ENCODE measurements at places on chromosomes 2 and 18.

DNA sequence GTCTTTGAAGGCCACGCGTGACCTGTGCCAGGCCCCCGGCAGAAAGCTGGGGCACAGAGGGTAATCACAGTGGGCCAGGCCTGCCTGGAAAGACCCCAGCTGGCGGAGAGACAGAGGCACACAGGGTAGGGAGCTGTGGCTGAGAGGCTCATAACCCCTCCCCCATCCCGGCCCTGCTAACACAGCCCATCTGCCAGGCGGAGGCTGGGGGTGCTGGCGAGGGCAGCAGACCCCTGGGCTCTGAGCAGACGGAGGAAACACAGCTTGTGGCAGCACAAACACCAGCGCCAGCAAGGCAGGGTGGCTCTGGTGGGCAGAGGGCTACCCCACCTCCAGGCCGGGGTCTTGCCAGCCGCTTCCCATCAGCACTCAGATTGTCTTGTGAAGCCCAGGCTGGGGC lies 19.0 kb downstream of the HS6ST1 start:
- DNase-seq = no peak

GRCh38 chr2:86337244-86337835 lies at the start of gene REEP1:
REEP1 (minus strand) TSS chr2:86337626; CDS start chr2:86337510, 116 bp downstream.
- DNase-seq = peak; percentile 37

DNA sequence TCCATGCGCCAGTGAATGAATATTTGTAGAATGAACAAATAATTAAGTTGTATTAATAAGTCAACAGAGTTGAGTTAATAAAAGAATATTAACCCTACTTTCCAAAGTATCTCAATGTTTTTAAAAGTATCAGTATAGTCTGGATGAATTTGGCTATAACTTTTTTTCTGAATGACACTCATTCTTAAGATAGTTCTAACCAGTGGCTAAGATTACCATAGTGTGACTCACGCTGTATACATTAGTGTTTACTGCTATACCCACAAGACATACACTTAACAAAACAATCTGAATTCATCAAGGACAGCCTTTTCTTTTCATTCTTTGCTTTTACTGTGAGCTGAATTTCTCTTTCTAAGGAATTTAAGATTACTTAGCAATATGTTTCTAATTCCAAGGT lies 77.0 kb upstream of the PDE1A start:
- DNase-seq = no peak

GRCh38 chr2:85355521-85355920 lies 952 bp downstream of the ELMOD3 start:
- DNase-seq = no peak

DNA sequence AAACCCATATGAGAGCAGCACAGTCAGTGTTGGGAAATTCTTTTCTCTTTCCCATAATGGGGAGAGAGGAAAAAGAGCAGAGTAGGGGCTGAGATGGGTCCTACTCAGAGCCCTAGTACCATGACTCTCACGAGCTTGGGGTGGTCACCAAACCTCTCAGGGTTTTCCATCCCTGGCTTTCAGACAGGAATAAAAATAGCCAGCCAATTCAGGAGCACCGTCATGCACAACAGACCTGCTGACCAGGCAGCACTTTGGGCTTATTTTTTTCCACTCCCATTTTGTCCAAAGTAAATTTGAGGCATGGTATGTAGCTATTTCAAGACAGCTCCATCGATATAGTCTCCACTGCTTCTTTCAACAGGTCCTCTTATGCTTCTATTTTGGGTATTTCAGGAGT lies 86.4 kb downstream of the TGFA start:
- no peak for DNase-seq

GRCh38 chr18:9647496-9648323 lies 33.4 kb upstream of the PPP4R1 start:
- DNase-seq = no peak

DNA sequence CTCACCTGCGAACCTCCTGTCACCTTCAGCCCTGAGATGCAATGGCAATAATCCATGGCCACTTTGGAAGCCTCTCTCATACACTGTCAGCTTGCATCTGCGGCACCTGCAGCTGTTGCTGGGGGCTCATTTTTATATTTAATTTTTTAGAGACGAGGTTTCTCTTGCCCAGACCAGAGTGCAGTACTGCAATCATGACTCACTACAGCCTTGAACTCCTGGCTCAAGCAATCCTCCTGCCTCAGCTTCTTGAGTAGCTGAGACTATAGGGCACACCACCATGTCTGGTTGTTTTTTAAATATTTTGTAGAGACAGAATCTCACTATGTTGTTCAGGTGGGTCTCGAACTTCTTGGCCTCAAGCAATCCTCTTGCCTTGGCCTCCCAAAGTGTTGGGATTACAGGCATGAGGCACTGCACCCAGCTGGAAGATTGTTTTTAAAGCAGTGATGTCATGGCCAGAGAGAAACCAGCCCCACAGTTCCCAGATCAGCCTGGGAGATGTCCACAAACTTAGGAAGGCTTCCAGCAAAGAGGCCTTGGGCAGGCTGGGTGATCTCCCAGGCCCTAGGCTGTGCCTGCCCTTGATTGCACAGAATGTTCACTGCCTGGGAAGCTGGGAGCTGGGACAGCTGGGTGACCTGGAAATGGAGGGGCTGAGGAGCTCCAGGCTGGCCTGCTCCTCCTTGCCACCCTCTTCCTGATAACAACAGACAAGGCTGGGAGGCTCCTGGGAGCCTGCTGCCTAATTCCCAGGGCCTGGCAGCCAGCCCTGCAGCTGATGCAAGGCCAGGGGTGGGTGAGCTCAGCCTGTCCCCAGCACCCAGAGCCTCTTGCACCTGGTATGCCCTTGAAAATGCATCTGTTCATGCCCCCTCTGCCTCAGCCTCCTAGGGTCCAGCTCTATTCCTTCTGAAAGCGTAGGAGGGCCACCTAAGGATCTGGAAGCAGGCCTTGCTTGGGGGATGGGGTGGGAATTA lies 27.1 kb downstream of the SH2D6 start:
- no peak for DNase-seq

GRCh38 chr2:239278361-239278760 lies 122.5 kb downstream of the HDAC4 start:
- DNase-seq = no peak

DNA sequence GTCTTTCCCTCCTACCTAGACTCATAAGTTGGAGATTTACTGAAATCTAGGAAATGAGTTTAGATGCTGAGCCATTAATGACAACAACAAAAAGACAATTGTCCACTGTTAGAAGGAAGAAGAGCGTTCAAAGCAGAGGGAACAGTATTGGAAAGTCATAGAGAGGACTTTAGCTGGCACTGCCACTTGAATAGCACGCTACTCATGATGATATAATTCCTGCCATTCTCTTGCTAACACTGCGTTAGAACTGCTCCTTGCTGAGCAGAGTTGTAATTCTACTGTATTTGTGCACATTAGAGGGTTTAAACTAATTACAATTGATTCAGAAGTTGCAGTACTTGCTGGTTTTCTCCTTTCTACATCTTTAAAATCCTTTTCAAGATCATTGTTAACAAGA lies 9.0 kb upstream of the AFTPH start:
- DNase-seq = no peak

DNA sequence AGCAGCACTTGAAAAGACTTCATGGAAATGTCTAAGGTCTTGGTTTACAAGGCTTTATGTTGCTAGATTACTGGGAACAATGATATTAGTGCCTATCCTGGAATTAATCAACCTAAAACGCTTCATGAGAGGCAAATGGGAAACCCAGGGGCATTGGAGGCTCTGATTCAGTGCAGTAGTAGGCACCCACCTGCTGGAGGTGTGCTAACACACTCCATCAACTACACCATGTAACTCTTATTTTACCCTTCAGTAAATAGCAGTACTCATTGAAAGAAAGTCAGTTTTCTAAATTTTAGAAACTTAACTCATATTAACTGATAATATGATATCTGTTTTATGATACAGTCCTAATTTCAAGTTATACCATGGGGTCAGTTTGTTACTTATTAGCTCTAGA lies 17.4 kb upstream of the HNRNPA3 start:
- DNase-seq = no peak

- DNase-seq = no peak
Observed at GRCh38 chr2:148650881-148651280, 6.3 kb downstream of the EPC2 start.

DNA sequence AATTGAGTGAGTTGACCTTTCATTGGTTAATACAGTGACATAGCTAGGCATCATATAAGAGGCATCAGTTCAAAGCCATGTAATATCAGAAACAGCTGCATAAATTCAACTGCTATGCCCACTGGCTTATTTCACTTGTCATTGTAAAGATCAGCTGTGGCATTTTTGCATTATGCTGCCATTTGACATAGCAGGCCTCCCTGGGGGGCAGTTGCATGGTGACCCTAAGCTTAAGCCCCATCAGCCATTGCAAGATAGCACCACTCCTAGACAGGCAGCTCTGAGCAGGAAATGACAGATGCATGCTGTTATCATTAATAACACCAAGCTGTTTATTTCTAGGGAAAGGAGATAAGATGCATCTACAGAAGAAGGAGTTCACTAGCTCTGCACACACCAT lies 233.4 kb upstream of the CNTNAP5 start:
- DNase-seq = no peak

Data from naive thymus-derived CD4-positive, alpha-beta T cell (primary cell).